ENCODE measurements at places on chromosomes 2 and 18.

- no peak for DNase-seq
Measured at GRCh38 chr2:142037744-142038143, 93.1 kb downstream of the LRP1B start.

- DNase-seq, result no peak
Measured at GRCh38 chr18:67143028-67143427, 373.5 kb downstream of the DSEL start.

DNA sequence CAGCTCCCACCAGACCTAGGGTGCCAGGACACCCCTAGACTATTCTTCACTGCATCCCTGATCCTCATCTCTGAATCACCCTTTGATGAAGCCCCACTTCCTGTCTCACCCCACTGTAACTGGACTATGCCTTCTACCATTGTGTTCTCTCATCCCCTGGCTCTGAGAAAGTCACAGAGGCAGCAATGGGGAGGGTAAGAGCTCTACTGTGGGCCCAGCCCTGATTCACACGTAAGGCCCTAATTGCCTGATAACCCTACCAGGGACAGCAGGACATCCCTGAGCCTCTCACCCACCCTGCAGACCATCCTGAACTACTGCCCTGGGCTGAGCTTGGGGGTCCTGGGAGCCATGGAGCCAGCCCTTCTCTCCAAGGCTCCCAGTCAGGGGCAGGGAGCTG is 1.5 kb upstream of the PROM2 start:
- no peak for DNase-seq

DNA sequence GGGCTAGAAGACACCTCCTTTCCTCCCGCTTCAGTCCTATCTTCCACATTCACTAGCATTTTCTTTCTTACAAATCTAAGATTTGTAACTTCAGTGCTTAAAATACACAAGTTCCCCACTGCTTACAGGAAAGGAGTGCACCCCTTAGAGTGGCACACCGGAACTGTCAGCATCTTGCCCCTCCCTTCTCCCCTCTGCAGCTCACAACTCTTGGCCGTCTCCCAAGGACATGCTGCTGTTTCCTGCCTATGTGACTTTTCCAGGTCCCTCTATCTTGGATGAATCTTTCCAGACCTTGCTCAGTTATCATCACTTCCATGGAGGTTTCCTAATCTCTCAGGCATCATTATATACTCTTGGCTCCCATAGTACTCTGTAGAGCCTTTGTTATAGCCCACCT is 334.8 kb downstream of the CELF4 start:
- DNase-seq, result no peak

DNA sequence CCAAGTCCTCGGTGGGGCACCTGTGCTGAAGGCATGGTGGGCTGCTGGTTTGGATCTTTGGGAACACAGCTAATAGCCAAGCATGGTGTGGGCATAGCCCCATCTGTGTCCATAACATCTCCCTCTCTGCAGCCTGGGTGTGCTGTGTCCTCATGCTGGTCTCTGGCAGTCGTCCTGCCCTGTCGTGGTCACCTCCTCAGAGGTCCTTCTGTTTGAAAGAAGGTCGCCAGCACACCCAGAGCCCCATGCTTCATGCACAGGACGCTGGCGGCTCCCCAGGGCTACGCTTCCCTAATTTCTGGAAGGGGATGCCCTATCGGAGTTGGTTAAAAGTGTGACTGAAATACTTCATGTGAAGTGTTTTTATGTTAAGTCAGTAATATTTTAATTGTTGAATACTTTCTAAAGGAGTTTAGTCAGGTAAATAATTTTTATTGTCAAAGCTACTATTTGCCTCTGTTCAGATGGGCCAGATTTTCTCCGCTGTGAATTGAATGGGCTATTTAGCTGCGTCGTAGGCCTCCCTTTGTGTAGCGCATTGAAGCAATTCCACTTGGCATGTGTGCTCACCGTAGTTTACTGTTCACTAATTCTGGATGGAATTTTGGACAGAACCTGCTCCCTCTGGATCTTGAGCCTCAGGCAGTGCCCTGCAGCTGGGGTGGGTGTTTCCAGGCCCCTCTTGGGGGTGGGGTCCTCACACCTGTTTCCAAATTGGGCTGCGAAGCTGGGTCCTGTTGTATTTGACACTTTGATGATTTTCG is 81.9 kb downstream of the WDSUB1 start:
- DNase-seq, result no peak

All from substantia nigra (tissue), 51 donors.